ENCODE measurements at places on chromosomes 1 and 21.
A peak's percentile ranks its signal among the peaks of the same experiment; 100 is the strongest.

DNA sequence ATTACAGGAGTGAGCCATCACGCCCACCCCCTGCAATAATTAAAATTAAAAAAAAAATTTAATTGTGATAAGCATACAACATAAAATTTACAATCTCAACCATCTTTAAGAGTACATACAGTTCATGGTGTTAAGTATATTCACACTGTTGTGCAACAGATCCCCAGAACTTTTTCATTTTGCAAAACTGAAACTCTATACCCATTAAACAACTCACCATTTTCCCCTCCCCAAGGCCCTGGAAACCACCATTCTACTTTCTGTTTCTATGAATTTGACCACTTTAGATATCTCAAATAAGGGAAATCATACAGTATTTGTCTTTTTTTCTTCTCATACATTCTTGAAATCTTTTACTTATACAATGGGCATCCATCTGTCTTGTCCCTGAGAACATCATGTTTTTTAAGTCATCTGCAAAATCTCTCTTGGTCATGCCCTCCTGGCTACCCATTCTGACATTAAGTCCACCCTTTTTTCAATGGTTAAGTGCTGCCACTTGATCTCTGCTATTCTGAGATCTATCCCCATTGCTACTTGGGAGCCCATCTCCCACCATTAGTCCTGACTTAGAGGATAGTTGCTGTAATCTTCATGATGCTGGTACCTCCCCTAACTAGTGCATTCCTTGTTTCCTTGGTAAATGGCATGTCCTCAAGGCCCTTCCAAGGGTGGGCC, 39.4 kb upstream of the ZFYVE9 start:
- no peak for DNase-seq

GRCh38 chr1:223423641-223424233, 30.5 kb downstream of the CCDC185 start:
- peak; percentile 7 for DNase-seq

- DNase-seq, result no peak
These were observed 23.5 kb upstream of the C1QA start for GRCh38 chr1:22612671-22613571.

DNA sequence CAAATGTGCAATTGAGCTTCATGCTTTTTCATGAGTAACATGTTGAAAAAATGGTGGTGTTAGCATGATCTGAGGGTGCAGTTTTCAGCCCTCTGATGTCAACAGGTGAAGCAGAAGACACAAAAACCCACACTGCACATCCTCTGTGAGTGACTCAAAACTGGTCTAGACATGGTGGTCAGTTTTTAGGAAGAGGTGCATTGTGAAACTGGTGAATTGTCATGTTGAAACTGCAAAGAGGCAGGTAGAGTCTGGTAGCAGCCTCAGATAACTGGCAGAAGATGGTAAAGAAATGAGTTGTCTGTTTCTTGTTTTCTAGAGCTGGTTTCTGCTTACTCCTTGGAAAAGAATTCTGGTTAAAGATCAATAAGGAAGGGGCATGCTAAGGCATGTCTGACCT, 97.3 kb upstream of the HMCN1 start:
- no peak for DNase-seq

DNA sequence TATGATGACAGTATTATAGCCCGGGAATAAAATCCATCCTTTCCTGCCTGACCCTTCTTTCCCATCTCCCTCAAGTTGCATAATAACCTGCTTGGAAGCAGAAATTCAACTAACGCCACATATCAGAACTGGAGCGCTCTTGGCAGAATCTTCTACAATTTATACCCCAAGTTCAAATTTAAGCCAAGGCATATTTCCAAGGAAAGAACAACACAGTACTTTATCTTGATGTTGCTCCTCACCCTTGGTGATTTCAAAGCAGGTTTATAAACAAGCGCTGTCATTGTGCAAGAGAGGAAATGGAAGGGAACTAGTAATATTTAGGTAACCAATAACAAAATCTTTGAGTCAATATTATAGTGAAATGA, 38.0 kb upstream of the PTGFRN start:
- DNase-seq, result no peak

DNA sequence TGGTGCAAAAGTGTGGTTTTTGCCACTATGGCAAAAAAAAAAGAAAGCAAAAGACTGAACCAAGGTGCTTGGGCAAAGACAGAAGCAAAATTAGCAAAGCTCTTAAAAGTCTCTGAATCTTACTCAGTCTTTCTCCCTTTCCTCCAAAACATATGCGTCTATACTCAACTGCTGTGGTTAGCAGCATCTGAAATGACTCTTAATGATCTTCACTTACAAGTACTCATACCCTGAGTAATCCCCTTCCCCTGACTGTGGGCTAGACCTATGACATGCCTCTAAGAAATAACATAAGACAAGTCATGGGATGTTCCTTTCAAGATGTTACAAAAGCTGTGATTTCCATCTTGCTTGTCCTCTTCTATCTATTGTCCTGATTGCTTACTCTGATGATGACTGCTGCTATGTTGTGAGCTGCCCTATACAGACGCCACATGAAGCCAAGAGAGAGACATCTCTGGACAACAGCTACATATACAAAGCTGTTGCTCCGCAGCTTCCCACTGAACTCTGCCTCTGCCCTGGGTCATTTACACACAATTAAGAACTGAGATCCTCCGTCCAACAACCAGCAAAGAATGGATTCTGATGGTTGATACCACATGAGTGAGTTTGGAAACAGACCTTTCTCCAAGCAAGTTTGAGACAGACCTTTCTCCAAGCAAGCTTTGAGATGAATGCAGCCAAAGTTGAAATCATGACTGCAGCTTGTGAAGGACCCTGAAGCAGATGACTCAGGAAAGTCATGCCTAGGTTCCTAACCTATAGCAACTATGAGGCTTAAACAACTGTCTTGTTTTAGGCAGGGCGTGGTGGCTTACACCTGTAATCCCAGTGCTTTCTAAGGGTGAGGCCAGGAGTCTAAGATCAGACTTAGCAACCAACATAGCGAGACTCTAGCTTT, 55.2 kb downstream of the PUM1 start:
- peak; percentile 43 for DNase-seq
